Sciatic nerve (tissue), 2 donors: ENCODE measurements at places on chromosomes 7 and 10. TPM values are rescaled to one million over a fixed set of nuclear protein-coding genes. Genes with fewer than 3 reads are reported as not detected.

The GHRHR gene
- total RNA-seq = 1.2 TPM

The MRC1 gene
- total RNA-seq = 35.8 TPM

The ZNF33B gene
- total RNA-seq = 19.5 TPM

The GJD4 gene
- total RNA-seq = not detected

The OR2A12 gene
- not detected for total RNA-seq

The ANKRD30A gene
- 0.09 TPM for total RNA-seq

DNA sequence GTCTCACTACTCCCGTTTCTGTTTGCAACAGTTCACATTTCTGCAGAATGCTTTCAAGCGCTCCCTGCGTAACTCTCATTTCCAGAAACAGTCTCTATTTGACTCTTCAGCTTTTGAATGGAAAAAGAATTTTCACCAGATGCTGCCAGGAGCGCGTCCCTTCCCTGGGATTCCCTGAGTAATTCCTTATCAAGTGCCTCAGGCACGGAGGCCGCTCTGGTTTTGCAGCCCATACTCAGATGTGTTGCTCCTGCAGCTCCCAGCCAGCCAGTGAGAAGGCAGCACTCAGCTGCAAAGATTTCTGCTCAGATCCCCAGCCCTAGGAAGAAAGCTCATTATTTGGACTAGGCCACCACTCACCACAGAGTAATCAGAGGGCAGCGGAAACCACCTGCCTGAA is 161.1 kb upstream of the CHST15 start:
- DNase-seq = no peak

- no peak for DNase-seq
Observed at GRCh38 chr7:132023466-132023865, 467.0 kb upstream of the PODXL start.

DNA sequence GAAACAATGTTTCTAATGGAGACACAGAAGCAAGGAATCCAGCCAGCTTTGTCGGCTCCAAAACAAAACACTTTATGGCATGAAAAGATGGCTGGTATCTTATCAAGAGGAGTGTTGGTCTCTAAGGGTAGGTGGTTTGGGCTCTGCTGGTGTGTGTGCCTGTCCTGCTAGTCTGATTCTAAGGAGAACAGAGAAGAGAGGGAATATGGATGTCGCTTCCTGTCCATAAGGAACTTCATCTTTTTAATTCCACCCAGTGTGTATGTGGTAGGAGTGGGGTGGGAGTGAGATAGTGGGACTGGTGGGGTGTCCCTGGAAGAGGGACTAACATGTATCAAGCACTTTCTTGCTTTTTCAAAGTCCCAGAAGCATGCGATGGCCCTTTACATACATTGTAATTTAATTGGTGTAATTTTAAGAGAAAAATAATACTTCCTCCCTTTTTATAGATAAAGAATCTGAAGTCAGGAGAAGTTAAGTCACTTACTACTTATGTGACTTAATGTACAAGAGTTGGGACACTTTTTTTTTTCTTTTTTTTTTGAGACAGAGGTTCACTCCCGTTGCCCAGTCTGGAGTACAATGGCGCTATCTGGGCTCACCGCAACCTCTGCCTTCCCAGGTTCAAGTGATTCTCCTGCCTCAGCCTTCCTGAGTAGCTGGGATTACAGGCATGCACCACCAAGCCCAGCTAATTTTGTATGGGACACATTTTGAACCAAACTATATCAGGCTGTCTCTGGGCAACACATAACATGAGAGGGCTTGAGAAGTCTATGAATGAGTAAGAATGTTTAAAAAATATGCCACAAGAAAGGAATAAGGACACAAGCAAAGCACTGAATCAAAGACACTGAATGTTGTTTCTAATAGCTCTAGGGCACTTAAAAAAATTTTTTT is 18.8 kb downstream of the NT5C3A start:
- DNase-seq = no peak

GRCh38 chr7:106895246-106895864 is 30.3 kb downstream of the PIK3CG start:
- DNase-seq = no peak

DNA sequence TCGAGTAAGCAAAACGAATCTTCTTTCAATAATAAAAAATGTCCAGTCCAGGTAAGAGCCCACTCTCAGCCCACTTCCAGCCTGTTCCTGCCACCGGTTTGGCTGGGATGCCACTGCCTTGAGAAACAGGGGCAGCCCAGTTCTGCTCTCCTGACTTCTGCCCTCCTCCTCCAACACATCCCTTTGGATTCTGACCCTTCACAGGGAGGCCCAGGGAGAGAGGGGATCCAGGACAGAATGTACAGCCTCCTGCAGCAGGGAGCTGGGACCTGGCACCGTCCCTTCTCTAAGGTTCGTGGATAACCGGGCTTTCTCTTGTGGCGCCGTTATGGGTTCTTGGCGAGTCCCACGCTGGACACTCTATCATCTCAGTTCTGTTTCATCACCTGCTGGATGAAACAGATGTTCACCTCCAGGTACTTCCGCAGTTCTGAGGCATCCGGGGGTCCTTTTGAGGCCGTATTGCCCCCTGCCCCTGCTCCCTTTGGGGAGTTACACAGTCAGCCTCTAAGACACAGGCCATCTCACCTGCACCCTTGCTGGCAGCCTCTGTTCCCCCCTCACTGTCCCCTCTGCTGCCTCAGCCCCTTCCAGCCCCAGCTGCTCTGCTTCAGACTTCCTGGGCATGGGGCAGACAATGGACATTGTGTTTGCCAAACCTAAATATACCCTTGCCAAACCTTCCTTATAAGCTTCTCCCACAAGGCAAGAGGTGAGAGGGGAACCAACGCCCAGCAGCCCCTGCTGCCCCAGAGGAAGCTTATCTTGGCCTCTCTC is 203.8 kb upstream of the ZMIZ1 start:
- no peak for DNase-seq

DNA sequence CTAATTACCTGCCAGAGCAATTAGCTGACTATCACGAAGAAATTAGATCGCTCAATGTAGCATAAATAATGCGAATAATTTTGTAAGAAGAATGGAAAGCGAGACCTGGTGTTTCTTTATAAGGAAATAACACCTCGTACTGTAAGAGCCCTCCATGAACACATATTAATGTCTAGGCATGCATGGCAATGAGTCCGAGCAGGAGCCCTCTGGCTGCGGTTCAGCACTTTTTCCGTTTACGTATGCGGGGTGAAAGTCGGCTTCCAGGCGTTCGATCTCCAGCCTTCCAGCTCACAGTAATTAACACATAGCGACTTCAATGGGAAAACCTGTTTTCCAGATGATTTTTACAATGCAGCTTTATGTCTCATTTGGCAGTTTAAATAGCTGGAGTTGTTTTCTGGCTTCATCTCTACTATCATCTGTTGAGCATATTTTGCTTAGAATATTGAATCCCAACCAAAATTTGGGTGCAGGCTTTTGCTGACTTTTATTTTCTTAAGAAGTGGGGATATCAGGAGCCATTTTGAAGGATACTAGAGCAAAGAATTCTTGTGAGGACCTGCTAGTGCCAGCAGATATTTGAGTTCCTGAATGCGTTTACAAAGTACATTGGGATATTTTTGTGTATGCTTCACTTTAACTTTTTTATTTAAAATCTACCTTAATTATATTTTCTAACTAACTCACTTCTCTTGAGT is 7.2 kb upstream of the SP8 start:
- DNase-seq = no peak

GRCh38 chr7:117158941-117159697 is 163.7 kb downstream of the WNT2 start:
- DNase-seq = no peak

DNA sequence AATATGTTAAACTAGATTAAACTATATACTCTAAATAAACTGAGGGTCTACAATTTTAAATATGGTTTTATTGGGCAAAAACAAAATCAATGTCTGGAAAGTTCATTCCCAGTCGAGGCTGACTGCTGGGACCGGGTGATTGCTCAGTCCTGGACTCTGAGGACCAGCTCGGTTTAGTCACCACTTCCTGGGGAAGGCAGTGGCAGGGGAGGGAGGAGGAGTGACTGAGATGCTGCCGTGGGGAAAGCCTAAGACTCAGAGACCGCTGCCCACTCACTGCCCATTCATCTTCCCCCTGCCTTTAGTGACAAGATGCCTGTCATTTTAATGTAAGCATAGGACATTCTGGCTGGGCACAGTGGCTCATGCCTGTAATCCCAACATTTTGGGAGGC is 29.0 kb downstream of the ATOH7 start:
- no peak for DNase-seq

- DNase-seq = no peak
Observed at GRCh38 chr10:42877496-42878030, 95.0 kb downstream of the BMS1 start.

- no peak for DNase-seq
Observed at GRCh38 chr10:34666008-34666704, 148.9 kb downstream of the PARD3 start.

DNA sequence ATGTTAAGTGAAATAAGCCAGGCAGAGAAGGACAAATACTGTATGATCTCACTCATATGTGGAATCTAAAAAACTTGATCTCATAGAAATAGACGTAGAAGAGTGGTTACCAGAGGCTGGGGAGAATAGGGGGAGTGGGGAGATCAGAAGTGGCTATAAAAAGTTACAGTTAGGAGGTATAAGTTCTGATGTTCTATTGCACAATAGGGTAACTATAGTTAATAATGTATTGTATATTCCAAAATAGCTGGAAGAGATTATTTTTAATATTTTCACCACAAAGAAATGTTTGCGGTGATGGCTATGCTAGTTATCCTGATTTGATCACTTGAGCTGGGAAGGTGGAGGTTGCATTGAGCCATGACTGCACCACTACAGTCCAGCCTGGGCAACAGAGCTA is 53.8 kb downstream of the SLC18A2 start:
- DNase-seq = no peak

- no peak for DNase-seq
Observed at GRCh38 chr7:18960725-18961124, 156.7 kb downstream of the TWIST1 start.

GRCh38 chr10:22137542-22137941 is 80.3 kb downstream of the EBLN1 start:
- no peak for DNase-seq

GRCh38 chr10:22765660-22766547 is 51.5 kb upstream of the PIP4K2A start:
- no peak for DNase-seq

- DNase-seq = no peak
Observed at GRCh38 chr7:127907110-127908040, 123.9 kb downstream of the LRRC4 start.

DNA sequence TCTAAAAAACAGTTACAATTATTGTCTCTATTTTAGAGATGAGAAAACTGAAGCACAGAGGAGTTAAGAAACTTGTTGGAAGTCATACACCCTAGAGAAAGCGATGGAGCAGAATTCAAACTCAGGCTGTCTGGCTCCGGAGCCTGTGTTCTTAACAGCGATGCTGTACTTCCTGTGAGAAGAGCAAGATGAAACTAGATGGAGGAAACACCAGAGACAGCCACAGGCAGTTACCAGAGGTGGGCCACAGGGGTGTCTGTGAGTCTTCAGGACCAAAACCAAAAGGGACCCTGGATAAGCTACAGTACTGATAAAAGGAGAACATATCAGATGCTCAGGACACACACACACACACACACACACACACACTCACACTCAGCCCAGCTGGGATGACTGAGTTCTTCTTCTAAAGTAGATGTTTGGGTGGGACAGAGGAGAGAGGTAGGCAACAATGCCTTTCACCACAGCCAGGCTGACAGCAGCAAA is 289.2 kb downstream of the FZD1 start:
- DNase-seq = no peak

DNA sequence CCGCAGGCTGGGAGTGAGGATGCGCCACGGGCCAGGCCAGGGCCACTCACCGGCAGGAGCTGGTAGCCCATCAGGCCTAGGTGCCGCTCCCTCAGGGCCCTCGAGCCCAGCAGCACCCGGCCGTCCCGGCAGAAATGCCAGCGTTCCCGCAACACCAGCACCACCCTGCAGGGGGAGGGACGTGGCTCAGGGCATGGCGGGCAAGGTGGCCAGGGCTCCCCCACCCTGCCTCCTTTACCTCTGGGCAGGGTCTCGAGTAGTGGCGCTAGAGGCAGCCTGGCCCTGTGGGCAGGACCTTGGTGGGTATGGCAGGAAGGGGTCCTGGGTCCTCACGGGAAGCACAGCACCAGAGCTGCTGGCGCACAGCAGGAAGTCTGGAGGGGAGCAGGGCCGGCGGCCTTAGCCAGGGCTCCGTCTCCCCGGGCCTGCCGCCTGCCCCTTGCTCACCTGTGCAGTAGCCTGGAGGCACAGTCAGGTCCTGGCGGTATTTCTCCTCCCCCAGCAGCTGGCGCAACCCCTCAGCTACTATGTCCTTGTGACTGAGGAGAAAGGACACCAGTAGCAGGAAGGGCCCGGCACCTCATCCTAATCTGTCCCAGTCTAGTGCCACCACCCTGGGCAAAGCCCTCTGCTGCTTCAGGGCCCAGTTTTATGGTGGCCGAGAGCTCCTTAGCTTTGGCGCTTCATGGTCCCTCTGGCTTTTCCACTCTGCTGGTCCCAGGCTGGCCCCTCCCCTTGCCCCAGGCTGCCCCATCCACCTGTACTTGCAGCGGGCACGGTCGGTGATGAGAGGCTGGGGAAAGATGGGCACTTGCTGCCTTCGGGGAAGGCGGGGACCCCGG is 3.5 kb downstream of the FASTK start:
- DNase-seq = no peak

GRCh38 chr10:7592627-7593026 is 74.1 kb downstream of the ITIH5 start:
- no peak for DNase-seq

DNA sequence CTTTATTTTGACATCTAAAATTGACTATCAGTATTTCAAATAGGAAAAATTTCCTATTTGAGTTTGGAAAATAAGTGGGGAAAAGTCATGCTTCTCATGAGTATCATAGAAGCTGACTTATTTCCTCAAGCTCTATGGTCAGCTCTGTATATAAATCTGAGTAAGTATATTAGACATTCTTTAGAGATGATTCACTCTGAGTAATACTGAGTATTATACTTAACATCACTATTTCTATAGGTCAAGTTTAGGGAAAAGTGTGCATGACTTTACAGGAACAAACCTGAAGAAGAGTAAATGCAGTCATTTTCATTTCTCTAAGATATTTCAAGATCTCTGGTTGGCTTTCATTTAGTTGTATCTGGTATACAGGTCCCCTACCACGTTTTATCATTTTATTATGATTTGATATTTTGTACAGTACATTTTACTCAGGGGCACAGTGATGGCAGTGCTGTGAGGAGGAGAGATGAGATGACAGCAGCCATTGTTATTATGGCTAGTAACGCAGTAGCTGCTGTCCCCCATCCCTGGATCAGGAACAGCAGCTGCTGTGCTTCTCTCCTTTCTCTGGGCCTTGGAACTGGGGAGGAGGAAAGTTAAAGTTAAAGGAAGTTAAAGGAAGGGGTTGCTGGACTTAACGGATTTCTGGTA is 15.2 kb downstream of the SND1 start:
- no peak for DNase-seq
